ENCODE measurements at places on chromosomes 7 and 10.

GRCh38 chr10:109517748-109518147 is 405.6 kb downstream of the XPNPEP1 start:
- no peak for DNase-seq

DNA sequence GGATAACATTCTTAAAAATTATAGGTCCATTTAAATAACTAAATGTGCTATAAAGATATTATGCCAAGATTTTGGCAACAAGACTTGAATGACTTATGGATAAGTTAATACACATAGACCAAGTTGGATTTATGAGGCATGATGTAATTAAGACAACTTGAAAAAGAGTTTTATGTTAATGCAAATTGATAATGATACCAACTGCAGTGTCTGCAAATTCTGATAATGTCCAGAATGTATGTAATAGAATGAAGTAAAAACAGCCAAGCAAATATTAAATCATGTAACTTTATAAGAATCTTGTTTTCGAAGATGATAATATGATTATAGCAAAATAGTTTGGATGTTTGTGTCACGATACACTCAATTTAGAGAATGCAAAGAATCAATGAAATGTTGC is 868.3 kb downstream of the DNAJB9 start:
- no peak for DNase-seq

DNA sequence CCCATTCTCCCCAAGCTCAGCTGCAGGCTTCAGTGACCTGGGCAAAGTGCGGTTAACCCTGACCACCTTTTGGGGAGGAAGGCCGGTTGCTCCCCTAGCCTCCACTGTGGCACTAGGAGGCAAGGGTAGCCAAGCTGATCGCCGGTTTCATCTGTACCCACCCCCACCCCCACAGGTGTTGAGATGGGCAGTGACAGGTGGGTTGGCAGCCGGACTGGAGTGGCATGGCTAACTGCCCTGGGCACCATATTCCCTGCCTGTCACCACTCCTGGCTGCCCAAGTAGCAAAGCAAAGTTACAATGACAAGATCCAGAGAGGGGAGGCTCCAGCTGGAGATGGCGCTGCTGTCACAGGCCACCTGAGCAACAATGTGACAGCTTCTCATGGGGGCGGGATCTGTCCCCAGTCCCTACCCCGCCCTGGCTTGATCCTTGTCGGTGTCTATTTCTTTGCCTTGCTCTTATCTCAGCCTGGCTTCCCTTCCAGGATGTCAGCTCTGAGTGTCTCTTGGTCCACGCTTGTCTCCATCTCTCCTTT is 27.0 kb upstream of the BMS1 start:
- no peak for DNase-seq

DNA sequence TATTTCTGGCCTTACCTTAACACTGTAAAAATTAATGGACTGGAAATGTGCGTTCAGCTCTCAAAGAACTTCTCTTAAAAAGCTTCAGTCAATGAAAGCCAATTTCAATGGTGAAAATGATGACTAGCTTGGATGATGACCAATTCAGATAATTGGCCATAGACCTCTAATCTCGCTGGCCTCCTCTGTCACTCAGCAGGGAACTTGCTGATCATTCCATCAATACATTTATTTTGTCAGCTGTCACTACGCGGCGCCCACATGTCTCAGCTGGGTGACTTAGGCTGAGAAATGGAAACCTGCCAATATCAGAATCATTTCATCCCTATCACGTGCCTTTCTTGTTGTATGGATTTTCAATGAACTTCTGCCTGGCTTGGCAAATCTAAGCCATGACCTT is 673.0 kb upstream of the AUTS2 start:
- no peak for DNase-seq

DNA sequence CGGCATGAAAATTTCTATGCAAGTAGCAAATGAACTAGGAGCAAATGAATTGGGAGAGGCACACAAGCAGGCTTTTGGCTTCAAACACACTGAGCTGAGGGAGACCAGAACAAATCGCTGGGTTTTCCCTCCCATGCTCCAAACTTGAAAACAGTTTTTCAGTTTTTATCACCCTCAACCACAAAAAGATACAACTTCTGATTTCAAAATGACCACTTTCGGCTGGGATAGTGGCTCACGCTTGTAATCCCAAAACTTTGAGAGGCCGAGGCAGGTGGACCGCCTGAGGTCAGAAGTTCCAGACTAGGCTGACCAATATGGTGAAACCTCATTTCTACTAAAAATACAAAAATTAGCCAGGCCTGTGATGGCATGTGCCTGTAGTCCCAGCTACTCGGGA is 9.0 kb upstream of the CHUK start:
- DNase-seq = no peak

- DNase-seq = no peak
Observed at GRCh38 chr10:110059925-110060324, 52.1 kb downstream of the ADD3 start.

- no peak for DNase-seq
Observed at GRCh38 chr7:131537571-131537978, 18.9 kb downstream of the PODXL start.

DNA sequence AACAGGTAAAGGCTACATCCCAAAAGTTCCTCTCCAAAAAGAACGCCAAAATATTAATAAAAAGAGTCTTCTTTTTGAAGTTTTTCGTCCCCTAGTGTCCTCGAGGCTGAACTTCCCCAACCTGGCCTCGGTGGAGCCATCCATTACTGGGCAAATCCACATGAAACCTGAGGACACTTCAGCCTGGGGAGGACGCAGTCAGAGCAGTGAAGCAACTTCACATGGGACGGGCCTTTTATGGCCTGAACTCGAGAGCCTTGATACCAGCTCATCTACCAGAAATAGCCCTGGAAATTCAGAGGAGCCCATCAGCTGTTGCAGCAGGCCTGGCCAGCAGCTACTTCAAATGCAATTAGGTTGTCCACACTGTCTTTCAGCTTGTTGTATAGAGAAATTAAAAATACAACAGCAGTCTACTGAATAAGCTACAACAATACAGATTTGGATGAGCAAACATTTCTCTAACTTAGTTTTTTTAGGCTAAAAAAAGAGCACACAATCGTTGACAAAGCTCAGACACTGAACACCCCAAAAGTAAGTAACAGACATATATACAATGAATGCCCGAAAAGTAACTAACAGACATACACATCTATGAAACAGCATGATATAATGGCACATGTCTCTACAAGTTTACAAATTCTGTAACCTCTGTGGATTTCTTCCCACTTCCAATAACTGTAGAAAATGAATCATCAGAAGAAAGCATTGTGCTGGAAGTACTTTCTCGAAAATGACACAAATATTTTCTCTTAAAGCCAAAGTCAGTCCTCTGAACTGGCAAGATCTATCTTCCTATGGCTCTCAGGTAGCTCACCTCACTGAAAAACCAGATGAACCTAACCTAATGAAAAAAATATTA is at the start of gene SVIL:
Gene SVIL (minus strand): TSS at position 208 of the 862 bp plus-strand sequence. CDS start 79,913 bp downstream, outside the sequence.
- DNase-seq = peak; percentile 58

GRCh38 chr7:47944536-47945260 is 3.6 kb downstream of the PKD1L1 start:
- no peak for DNase-seq

- peak; percentile 91 for DNase-seq
Observed at GRCh38 chr7:123534383-123535260, at the start of gene IQUB. Gene IQUB, minus strand, starts transcription at chr7:123534595. Its CDS starts 22,255 bp downstream, at chr7:123512340.

- DNase-seq = no peak
Observed at GRCh38 chr7:154578336-154578735, 424.6 kb downstream of the PAXIP1 start.

Data from SHP77 (cell line).